ENCODE measurements at places on chromosomes 7 and 10. TPM values are rescaled to one million over a fixed set of nuclear protein-coding genes. Genes with fewer than 3 reads are reported as not detected.

NPC1L1 gene
- 0.10 TPM for total RNA-seq

TAS2R3 gene
- 0.59 TPM for total RNA-seq

AASS gene
- 3.1 TPM for total RNA-seq

IL6 gene
- total RNA-seq = not detected

PTF1A gene
- not detected for total RNA-seq

PPP1R17 gene
- total RNA-seq = not detected

- DNase-seq = no peak
Observed at GRCh38 chr7:96997512-96998032, 7.8 kb upstream of the DLX6 start.

- no peak for DNase-seq
Observed at GRCh38 chr10:123772645-123773508, 106.7 kb downstream of the GPR26 start.

DNA sequence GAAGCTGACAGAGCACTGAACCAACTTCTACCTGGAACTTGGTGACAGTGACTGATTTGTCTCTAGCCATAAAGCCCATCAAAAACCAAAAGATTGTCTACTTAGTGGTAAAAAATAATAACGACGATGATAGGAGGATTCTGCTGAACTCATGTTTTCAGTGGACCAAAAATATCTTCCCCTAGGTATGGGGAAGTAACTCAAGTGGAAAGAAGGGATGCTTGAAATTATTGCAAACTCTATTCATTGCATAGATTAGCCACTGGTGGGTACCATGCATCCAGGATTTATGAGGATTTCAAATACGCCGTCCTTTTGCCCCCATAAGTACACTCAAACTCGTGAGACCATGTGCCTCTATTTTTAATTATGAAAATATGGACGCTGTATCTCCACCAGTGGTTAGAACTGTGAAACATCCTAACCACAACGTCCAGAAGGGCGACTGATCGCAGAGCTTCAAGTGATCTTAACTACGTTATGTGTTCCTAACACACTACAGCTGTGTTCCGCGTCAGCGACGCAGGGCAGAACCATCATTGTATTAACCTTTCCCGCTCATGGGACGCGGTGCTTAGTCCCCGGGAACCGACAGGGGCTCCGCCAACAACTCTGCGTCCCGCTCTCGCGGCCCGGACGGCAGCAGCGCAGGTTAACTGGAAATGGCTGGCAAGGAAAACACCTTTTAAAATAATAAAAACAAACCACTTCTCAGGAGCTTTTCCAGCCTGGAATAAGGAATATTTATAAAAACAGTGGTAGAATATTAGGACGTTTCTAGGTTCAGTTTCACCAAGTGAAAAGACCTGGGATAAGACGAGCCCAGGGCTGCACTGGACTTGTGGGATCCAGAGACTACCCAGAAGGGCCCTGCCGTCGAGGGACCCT, 776 bp downstream of the PEX1 start:
- DNase-seq = peak; percentile 42

DNA sequence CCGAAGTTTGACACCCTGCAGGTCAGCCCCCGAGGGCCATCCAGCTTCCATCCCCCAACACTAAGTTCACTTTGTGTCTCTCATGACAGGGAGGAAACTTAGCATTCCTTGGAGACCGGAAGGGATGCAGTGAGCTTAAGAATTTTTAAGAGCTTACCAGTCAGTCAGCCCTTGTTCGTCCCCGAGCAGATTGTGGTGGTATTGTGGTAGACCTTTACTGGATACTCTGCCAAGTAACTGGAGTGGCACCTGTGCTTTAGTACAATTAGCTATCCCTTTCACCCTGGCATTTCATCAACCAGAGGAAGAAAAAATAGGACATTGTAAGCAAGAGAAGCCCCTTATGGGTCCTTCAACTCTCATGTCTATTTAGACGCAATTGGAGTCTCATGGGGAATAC, 74.8 kb downstream of the NSUN6 start:
- DNase-seq = no peak

- no peak for DNase-seq
Observed at GRCh38 chr10:25852364-25852941, 81.6 kb upstream of the MYO3A start.

GRCh38 chr7:70588191-70588921, 543.6 kb upstream of the GALNT17 start:
- no peak for DNase-seq

DNA sequence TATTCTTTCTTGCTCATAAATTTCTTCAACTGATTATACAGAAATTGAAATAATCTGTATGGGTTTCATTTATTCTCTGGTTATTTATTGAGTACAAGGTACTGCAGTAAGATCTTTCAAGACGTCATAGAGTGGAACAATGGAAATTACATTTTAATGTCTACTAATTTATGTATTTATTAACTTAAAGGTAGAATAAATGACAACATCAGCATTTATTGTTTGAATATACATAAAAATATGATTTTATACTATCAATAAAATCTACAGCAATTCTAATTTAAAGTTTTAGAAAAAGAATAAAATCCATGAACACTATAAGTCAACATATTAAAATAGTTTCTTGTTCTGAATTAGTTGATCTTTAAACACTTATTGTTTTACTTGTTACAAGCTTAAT, 158.5 kb downstream of the AGMO start:
- DNase-seq = no peak

DNA sequence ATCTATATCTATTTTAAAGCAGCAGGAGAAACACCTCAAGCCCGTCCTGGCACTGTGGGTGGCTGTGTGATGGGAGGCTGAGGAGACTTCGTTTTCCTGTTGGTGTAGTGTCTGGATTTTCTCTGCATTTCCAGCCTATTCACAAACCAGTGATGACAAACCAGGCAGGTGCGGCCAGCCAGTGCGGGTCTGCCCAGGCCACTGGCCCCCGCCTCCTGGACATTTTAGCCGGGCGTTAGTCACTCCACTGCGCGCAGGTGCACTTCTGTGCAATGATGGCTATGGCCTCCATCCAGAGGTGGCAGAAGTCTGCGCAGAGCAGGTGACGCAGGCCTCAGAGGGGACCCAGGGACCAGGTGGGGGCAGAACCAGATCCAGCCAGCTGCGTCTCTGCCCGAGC, 64.9 kb upstream of the PITRM1 start:
- no peak for DNase-seq

DNA sequence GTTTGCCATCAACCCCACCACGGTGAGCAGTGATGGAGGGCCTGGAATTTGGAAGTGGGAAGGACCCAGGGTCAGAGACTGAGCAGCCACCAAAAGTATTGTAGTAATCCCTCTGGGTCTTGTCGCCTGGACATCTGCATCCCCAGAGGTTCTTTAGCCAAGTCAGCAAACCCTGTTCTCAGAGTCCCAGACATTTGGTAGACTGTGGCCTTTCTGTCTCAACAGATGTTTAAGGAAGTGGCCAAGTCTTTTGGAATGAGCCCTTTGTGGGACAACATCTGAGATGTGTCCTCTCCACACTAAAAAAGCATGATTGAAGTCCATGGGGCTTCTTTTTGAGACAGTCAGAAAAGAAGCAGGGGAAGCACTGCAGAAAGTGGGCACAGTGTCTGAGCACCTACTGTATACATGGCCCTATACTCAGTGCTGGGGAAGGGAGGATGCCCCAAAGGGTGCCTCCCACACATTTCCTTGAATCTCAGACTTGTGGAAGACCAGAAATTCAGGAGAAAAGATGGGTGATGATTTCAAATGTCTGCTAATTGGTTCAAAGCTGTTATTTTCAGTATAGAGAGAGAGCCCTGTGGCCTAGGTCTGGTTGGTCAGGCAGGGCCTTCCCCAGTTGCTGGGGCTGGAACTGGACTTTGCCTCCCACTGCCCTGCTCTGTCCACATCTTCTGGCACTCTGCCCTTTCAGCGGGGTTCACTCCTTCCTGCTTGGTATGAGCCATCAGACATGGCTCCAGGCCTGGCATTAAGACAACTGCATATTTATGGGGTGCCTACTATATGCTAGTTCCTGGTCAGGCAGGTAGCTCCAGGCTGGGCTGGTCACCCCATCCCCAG, 26.5 kb upstream of the VSIR start:
- DNase-seq = no peak

GRCh38 chr10:44725404-44725803, 185.7 kb upstream of the TMEM72 start:
- no peak for DNase-seq

DNA sequence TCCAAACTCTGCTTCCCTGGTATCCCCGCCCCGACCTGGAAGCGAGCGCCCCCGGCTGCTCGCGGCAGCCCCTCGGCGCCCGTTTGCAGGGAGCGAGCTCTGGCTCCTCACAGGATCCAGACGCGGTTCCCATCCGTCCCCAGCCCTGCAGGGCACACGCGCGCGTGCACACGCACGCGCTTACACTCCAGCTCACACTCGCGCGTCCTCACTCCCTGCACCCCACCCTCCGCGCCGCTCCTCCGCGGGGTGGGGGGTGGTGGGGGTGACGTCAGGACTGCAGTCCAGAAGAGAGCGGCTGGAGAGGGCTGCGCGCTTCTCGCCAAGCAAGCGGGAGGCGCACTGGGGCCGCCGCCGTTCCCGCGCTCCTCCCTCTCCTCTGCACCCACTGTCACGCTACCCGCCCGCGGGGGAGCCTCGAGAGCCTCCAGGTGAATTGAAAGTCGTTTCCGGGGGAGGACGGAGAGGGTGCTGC, 255.6 kb downstream of the OTUD1 start:
- peak; percentile 4 for DNase-seq

- DNase-seq = no peak
Observed at GRCh38 chr10:61337741-61338140, 115.4 kb downstream of the TMEM26 start.

DNA sequence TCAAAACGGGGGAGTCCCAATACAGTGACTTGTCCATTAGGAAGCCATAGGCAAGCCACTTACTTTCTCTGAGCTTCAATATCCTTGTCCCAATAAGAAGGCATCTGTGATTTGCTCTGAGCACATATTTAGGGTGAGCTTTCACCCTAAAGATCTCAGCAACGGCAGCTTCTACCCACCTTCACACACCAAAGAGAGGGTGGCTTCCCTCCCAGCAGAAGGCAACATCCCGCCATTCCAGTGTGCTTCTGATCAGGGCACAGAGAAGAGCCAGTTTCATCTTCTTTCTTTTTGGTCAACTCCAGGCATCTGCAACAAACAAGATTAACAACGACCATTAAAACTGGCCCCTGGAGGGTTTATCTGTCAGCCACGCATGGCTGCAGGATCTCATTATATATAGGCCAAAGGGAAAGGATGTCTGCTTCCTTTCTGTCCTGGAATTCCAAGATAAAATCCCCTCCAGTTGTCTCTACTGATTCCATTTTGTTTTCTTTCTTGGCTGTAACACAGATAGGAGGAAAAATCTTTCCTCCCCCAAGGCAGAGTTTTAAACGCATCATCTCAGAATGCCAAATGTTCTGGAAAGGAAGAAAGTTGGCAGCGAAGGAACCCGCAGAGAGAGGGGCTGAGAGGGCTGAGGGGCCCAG, 491 bp upstream of the SH2D4B start:
- DNase-seq = no peak

DNA sequence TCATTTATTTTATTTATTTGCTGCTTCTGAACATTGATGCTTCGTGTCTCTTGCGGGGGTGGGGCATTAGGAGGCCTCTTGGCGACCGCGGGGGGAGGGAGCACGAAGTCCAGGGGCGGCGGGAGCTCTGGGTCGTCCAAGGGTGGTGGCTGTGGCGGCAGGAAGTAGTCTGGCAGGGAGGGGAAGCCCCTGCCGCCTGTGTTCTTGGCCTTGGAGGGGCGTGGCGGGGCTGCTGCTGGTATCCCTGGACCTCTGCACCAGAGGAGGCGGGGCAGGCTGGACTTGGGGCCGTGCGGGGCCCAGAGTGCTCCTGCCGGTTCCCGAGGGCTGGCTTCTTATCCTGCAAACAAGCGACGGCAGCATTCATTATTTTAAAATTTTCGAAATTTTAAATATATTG, 70.5 kb upstream of the ABI1 start:
- DNase-seq = peak; percentile 20

- no peak for DNase-seq
Observed at GRCh38 chr10:44822966-44823365, 88.2 kb upstream of the TMEM72 start.

GRCh38 chr7:118286131-118286530, 61.6 kb downstream of the ANKRD7 start:
- no peak for DNase-seq

DNA sequence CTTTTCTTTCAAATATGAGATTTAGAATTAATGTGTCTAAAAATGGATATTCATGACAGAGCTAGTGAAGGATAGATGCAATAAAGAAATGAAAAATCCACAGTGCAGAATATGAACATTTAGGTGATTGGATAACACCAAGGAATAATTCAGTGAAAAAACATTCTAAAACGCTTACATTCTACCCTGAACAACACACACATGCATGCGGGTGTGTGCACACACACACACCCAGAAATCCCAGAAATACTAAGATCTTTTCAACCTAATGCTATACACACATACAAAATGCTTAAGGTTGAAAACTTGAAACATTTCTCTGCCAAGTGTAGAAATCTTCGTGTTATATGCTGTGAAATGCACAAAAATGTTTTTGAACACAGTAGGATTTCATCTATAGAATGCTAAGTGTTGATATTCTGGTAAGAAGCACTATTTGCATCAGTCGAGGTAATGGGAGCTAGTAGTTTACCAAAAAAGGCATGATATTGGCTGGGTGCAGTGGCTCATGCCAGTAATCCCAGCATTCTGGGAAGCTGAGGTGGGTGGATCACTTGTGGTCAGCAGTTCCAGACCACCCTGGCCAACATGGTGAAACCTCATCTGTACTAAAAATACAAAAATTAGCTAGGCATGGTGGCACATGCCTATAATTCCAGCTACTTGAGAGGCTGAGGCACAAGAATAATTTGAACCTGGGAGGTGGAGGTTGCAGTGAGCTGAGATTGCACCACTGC, 600.6 kb downstream of the PHTF2 start:
- no peak for DNase-seq

DNA sequence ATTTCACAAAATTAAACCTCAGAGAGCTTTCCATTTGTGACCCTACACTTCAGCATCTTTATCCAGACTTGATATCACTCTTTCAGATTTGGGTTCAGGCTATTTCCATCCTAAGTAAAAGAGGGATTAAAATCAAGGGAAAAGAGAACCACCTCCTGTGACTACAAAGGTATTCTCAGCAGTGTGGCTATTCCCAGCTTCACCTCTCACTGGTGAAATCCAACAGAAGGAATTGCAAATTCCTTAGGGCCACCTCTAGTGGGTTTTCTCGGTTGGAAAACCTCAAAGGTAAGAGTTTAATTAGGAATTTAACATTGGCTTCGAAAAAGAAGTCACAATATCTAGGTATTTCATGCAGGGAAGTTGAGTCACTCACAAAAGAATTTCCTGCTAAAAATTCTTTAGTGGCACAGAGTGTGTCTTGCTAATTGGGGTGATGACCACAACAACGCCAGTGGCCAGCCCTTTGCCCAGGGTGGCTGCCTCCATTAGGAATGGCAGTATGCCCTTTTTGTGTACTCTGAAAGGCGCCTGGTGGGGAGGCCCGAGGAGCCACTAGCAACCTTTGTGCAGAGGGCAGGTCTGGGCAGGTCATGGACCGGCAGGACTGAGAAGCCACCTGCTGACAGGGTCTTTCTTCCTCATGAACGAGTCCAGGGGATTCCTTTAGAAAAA, 52.2 kb downstream of the SEM1 start:
- DNase-seq = no peak

Measured in CD4-positive, CD25-positive, alpha-beta regulatory T cell (primary cell).